ENCODE measurements at places on chromosomes 5 and 9.

GRCh38 chr5:178695556-178695955, 34.9 kb downstream of the ZNF354A start:
- DNase-seq: no peak

GRCh38 chr5:20486826-20487225, 498.8 kb upstream of the CDH18 start:
- no peak for DNase-seq

GRCh38 chr9:4832786-4833579, 40.2 kb downstream of the RCL1 start:
- no peak for DNase-seq

- DNase-seq: no peak
These were observed 14.1 kb downstream of the CAPSL start for GRCh38 chr5:35924122-35924949.

- DNase-seq: no peak
These were observed 73.5 kb downstream of the MFAP3 start for GRCh38 chr5:154112255-154112654.

DNA sequence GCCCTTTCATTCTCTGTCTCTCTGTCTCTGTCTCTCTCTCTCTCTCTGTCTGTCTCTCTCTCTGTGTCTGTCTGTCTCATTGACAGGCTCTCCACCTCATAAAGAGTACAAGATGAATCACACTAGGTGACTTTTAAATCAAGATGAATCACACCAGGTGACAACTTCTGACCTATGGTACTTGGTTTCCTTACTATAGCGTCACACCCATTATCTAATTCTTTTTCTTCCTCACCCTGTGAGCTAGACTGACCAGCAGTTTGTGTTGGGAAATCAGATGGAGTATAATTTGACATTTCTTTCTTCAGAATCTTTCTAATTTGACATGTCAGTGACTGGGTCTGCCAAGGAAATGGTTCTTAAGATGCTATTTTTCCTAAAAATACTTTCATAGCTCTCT, 232.9 kb downstream of the ARRDC3 start:
- no peak for DNase-seq

GRCh38 chr5:55072666-55073065, 29.8 kb upstream of the GZMA start:
- no peak for DNase-seq

GRCh38 chr9:127534250-127534906, 77.7 kb upstream of the STXBP1 start:
- DNase-seq: no peak

- DNase-seq: no peak
These were observed 85.9 kb downstream of the BOD1 start for GRCh38 chr5:173530547-173530946.

- no peak for DNase-seq
These were observed 98.2 kb downstream of the CSNK1G3 start for GRCh38 chr5:123610209-123610608.

DNA sequence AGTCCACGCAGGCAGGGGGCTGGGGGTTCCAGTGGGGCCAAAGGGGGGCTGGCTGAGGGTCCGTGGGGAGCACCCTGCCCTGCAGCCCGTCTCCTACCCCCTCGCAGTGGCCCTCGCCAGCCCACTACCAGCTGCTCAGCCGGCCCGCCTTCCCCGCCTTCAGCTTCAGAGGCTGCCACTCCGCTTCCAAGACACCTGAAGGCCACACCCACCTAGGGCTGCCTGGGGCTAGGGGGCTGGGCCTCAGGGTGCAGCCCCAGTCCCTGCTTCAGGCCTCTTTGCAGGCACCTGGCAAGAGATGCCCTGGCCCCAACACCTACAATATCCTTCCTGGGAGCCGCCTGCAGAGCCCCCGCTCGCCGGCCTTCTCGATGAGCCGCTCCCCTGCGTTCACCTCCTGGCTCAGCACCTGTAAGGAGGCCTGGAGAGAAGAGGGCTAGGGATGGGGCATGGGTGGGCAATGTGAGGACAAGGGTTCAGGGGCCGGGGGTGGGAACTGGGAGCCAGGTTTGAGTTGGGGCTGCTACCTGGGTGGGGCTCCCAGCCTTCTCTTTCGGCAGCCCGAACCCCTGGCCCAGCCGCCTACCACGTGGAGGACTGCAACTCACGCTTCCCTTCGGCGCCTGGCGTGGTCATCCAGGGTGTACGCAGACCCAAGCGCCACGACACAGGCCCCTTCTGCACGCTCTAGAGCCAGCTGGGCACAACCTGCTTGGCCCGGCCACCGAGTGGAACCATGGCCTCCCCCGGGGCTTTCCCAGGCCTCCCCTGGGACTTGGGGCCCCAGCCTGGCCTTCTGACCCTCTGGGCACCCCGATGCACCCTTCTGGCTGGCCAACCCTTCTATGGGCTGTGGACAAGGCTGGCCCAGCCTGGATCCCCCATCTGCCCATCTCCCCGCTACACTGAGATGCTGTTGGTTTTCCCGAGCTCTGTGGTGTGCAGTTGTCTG, 1.7 kb downstream of the STPG3 start:
- DNase-seq: no peak

DNA sequence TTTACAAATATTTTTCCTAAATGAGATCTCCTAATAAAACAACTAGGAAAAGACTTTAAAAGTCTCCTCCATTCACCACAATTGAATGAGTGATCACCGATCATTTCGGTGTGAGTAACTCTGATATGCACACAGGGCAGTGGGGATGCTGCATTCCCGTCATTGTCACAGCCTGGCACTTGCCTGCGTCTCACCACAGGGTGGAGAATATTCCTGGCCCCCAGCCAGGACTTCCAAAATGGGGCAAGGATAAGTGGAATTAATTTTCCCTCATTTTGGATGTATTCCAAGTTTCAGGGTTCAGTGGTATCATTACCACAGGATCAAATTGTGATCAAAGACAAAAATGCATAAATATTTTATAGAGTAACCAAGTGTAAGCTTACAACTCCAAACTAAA, 107.1 kb downstream of the CTNND2 start:
- DNase-seq: no peak

GRCh38 chr9:86749161-86749893, 198.0 kb downstream of the GAS1 start:
- no peak for DNase-seq

GRCh38 chr5:173771121-173771724, 116.9 kb upstream of the CPEB4 start:
- DNase-seq: no peak

DNA sequence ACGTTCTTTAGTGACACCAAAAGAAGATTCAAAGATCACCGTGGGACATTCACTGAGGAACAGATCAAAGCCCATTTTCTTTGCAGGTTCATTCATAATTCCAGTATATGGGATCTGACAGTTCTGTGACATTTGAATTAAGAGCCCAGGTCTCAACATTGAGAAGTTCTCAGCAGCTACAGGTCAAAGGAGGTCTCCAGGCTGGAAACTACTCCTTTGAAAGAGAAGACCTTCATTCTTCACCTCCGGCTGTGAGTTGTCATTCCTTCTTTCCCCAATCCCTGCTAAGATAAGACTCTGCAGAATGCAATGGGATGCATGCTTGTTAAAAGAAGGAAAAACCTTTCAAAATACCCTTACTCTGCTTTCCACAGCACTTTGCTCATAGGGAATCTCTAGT, 79.0 kb downstream of the COL23A1 start:
- no peak for DNase-seq

GRCh38 chr5:12672141-12672540, 767.9 kb upstream of the CTNND2 start:
- DNase-seq: no peak

DNA sequence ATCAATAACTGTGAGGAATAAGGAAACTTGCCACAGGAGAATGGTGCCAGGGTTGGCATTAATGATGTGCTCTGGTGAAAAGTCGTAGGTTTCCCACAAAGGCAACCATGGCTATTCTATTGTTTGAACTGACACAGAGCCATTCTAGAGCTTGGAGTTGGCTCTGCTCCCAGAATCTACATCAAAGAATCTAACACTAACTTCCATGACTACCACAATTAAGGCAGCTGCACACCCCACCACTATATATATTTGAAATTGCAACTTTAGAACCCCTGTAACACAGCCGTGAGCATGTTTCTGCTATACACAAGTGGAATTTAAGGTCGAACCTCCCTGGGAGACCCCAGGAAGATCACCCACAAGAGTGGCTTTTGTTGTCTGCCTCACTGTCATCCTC, 89.7 kb upstream of the CCDC152 start:
- DNase-seq: peak; percentile 4

- no peak for DNase-seq
These were observed 6.4 kb downstream of the TNFSF15 start for GRCh38 chr9:114799441-114799840.

DNA sequence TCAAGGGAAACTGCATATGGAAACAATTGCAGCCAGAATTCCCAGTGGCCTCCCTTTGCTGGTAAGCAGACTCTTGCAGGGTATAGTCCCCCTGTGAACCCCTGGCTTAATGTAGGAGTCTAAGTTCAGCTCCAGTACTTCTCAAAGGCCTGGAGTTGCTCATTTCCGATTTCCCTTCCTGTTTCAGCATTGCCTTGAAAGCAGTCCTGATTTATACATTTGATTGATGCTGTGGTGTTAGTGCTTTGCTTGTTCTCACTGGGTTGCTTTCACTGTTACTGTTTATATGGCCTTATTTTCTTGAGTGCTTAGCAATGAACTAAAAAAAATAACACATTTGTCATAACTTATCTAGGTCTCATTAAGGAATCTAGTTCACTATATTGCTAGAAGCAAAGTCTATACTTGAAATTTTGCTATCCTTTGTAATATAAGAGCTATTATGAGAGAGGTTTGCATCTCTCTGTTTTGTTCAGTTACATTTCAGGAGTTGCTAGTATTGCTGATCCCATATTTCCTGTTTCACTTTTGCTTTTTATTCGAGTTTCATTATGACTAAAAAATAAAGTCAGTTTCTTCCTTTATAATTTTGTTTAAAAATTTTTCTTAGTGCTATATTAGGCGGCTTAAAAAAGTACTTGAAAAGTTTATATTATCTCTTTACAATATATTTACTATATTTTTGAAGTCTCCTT, 122.4 kb upstream of the NMUR2 start:
- DNase-seq: no peak

DNA sequence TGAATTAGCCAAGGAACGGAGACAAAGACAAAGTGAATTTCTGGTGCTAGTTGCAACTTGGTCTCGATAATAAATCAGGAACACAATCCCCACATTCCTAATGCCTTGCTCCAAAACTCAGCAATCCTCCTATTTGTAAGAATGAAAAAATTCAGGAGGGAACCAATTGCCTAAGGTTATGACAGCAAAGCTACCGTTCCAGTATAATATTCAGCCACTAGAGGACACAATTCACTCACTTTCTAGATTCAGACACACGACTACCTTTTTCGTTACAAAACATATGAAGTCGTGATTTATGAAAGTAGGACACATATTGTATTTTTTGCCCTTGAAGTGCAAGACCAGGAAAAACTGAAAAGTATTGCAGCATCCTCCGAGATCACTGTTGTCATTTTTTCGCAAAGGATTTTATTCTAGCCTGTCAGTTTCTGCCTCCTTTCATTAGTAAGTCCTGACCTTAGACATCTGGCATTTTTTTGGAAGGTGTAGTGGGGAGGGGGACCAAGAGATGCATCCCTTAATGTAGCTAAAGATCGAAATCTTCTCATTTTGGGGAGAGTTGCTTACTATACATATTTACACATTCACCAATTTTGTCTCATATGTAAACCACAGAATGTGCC, 133.1 kb downstream of the DOCK8 start:
- DNase-seq: peak; percentile 2

- no peak for DNase-seq
These were observed 69.6 kb upstream of the GNAQ start for GRCh38 chr9:78101247-78101646.
